T-cell (primary cell): ENCODE measurements at places on chromosomes 13 and 19. TPM values are rescaled to one million over a fixed set of nuclear protein-coding genes. Genes with fewer than 3 reads are reported as not detected.

CYP4F2 gene
- total RNA-seq = not detected

ZNF441 gene
- total RNA-seq = 18.4 TPM

PSG4 gene
- not detected for total RNA-seq

CYP2F1 gene
- total RNA-seq = not detected

DNA sequence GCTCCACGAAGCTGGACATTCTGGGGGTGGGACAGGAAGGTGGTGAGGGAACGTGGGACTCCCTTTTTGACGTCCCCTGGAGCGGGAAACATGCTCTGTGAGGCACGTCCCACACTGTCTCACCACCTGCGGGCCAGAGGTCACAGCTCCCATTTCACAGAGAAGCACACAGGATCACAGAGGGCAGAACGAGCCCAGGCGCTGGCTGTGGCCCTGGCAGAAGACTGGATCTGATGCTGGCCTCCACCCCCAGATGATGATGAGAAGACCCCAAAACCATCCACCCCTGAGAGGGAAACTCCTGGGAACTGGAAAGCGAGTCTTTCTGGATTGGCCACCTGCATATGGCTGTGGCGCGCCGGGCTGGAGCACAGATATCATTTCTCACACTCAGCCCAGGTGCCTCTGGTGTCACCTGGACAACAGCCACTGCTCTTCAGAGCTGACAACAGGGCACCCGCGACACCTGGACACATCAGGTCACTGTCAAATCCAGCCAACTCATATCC, 216.2 kb downstream of the TUBA3C start:
- no peaks in the 10 kb centered on the region for H3K4me1 ChIP-seq
- no peaks in the 10 kb centered on the region for H3K27me3 ChIP-seq
- H3K4me3 ChIP-seq = no peak overlapping the region
- no peak overlapping the region for H3K27ac ChIP-seq

CPB2 gene
- 0.13 TPM for total RNA-seq

DNA sequence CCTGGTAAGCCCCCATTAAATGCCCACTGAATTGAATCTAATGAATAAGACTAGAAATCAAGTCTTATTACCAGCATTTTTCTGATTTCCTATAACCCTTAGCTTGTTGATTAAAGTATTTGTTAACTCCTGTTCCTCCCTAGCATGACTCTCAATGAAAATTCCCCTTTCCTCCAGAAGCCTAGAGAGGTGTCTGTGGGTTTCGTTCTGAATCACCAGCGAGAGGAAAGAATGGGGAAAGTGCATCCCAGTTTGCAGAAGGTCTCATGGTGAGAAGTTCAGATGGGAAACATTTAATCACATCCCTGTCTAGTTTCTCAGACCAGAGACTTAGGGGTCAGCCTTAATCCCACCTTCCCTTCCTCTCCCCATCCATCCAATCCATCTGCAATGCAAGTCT, 26.9 kb downstream of the POU2F2 start:
- no peaks in the 10 kb centered on the region for H3K27me3 ChIP-seq
- H3K36me3 ChIP-seq = no peaks in the 10 kb centered on the region
- H3K4me3 ChIP-seq = no peak overlapping the region
- DNase-seq = no peak

GRCh38 chr19:52967772-52968171, 5.1 kb upstream of the ZNF816 start:
- no peaks in the 10 kb centered on the region for H3K27me3 ChIP-seq
- no peak overlapping the region for H3K27ac ChIP-seq
- H3K4me3 ChIP-seq = no peak overlapping the region
- no peak for DNase-seq

- H3K4me3 ChIP-seq = no peak overlapping the region
- no peaks in the 10 kb centered on the region for H3K36me3 ChIP-seq
- H3K27ac ChIP-seq = no peak overlapping the region
- DNase-seq = no peak
- no peaks in the 10 kb centered on the region for H3K27me3 ChIP-seq
These were observed 220.3 kb downstream of the POU4F1 start for GRCh38 chr13:78383071-78383484.
